Nephron progenitor cell (in vitro differentiated cells): ENCODE measurements at places on chromosomes 16 and 17.

DNA sequence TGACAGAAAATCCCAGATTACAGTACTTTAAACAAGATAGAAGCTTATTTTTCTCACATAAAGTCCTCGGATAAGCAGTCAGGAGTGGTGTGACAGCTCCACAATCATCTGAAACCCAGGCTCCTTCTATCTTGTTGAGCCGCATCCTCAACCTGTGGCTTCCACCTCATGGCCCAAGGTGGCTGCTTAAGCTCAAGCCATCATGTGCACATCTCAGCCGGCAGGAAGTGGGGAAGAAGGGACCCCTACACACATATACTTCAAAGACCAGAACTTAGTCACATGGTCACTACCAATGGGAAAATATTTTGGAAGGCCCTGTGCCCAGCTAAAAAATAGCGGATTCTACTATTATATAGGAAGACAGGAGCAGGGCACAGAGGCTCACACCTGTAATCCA lies 11.0 kb upstream of the FBXO47 start:
- DNase-seq: no peak

DNA sequence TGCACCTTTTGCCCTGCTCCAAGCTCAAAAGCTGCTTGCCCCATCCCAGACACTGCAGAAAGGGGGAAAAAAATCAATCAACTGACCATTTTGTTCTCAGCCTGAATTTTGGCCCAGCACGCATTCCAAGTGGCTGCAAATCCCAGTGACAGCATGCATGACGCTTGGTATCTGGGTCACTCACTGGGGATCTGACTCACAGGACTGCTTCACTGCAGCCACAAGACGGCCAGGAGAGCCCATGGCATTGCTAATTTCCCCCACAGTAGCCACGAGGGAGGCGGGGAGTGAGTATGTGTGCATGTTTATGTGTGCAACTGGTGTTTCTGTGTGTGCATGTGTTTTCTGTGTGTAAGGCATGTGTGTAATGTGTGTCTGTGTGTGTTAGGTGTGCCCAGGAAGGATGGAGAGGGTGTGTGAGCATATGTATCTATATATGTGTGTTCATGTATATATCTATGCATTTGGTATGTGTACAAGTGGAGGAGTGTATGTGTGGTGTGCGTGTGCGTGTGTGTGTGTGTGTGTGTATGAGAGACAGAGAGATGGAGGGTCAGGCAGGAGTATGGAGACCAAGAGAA lies 33.8 kb downstream of the SDK2 start:
- no peak for DNase-seq

GRCh38 chr16:13552062-13552959 lies 367.6 kb upstream of the ERCC4 start:
- no peak for DNase-seq

DNA sequence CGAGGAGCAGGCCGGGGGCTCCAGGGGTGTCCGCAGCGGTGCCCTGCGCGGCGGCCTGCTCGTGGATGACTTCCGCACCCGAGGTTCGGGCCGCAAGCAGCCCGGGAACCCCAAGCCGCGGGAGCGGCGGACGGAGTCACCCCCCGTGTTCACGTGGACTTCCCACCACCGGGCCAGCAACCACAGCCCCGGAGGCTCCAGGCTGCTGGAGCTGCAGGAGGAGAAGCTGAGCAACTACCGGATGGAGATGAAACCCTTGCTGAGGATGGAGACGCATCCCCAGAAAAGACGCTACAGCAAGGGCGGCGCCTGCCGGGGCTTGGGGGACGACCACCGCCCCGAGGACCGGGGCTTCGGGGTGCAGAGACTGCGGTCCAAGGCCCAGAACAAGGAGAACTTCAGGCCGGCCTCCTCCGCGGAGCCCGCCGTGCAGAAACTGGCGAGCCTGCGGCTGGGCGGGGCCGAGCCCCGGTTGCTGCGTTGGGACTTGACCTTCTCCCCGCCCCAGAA lies 75.8 kb downstream of the KLHDC4 start:
- no peak for DNase-seq

DNA sequence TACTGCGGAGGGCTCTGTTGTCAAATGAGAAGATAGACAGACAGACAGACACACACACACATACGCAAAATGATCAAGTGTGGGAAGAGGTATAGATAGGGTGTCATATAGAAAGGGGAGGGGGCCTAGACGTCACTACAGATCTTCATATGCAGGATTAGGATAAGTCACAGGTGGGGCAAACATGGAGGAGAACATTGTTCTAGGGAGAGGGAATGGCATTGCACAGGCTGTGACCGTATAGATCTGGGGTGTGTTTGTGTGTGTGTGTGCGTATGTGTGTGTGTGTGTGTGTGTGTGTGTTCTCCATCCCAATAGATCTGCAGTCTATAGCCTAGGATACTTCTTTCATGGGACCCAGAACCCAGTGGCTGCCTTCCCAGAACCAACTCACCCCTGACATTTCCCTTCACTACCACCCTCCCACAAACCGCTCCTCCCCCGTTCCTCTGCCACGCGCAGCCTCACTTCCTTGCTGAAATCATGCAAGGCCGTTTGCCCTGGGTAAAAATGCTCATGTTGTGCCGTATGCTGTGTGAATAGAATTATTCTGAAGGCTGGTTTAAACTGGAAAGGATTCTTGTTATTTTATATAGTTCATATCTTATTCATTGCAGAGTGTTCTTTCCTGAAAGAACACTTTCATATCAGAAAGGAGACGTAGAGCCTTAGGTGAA lies 50.5 kb upstream of the CCL1 start:
- no peak for DNase-seq

DNA sequence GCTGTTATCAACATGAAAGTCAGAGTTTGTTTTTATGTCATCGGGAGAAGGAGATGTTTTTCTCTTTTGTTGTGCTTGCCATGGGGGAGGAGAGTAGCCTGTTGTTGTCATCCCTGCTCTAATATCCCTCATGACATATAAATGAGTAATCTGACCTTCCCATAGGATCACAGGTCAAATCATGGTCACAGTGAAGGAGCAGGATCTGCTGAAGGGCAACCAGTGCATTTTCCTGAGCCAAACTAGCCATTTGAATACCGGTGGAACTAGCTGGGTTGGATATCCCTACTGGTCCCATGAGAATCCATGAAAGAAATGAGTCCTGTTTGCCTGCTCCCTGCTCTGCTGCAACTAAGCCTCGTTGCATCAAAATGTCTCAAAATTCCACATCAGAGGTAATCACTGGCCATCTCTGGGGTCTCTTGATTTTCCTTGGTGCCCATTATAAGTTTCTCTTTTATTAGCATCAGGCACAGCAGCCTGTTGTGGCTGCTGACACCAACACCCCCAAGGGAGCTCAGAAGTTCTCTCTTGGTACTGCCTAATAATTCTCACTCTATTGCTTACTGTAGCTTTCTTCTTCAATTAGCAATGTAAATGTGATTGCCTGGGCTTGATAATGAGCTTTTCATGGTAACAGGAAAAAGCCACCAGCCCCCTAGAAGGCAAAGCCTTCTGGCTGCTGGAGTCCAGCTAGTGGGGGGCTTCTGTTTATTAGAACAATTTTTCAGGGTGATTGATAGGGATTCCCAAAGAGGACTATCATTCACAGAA lies 211.4 kb upstream of the ERCC4 start:
- no peak for DNase-seq

GRCh38 chr17:32565401-32565800 lies 78.6 kb downstream of the CDK5R1 start:
- DNase-seq: no peak

DNA sequence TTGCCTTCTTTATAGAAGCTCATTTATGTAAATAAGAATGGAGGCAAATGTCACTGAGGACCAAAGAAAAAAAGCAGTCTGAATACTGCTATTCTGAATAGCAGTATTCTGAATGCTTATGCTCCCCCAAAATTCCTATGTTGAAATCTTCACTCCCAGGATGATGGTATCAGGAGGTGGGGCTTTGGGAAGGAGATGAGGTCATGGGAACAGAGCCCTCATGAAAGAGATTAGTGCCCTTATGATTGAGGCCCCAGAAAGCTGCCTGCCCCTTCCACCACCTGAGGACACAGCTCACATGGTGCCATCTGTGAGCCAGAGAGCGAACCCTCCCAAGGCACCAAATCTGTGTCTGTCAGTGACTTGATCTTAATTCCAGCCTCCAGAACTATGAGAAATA lies 28.8 kb downstream of the HEATR6 start:
- DNase-seq: no peak
